ENCODE measurements at places on chromosomes 5 and 9.

- DNase-seq, result no peak
Measured at GRCh38 chr9:127058011-127058644, 64.3 kb downstream of the ANGPTL2 start.

- DNase-seq, result no peak
Measured at GRCh38 chr9:124541824-124542223, 34.6 kb upstream of the NR5A1 start.

DNA sequence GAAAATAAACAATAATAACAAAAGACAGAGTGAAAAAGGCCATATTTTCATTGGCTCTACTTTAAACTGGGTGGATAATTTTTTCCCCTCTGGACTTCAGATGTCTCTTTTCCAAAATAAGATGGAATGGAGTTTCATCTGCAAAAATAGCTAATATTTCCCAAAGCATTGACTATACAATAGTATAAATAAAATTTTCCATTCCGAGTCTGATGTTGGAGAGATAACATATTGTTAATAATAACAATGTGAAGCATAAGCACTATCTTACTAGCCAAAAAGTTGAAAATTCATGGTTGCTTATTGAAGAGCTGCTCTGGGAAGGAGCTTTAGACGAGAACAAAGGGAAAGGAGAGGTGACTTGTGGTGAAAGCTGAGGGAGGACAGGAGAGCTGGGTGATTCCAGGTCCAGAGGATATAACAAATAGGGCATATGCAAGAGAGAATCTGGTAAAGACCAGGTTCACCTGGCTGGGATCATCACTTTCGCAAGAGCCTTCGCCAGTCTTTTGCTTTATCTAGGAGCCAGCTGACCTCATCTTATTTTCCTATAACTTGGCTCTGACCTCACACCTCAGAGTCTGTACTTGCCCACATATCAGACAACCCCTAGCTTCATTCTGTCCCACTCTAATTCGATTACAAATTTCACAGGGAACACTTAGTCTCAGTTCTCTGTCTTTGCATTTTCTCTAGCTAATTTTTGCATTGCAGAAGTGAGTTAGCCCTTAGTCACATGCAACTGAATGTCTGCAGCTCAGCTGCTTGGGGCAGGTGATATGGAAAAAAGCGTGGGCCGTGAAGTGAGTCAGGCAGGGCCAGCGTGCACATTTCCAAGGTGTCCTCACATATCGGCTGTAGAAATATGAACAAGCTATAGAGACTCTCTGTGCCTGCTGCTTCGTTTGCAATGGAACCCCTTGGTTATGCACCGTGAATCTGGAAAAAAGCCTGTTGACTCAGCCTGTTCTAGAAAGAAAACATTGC, 7.6 kb upstream of the ZNF474 start:
- DNase-seq, result peak; percentile 84

DNA sequence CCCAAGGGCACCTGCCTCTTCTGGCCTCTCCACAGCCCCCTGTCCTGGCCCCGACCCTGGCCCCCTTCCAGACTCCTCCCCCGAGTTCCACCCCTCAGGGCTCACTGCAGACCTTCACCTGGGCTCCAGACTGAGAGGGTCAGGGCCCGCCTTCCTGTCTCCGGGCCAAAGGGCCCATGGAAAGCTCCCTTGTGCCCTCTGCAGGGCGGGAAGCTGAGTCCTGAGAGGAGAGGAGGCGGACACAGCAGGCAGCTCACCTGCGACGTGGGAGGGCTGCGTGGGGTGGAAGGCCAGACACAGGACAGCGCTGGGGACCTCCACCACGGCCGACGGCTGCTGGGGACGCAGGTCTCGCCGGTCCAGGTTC, 20.6 kb downstream of the DYNC2I2 start:
- DNase-seq, result no peak

DNA sequence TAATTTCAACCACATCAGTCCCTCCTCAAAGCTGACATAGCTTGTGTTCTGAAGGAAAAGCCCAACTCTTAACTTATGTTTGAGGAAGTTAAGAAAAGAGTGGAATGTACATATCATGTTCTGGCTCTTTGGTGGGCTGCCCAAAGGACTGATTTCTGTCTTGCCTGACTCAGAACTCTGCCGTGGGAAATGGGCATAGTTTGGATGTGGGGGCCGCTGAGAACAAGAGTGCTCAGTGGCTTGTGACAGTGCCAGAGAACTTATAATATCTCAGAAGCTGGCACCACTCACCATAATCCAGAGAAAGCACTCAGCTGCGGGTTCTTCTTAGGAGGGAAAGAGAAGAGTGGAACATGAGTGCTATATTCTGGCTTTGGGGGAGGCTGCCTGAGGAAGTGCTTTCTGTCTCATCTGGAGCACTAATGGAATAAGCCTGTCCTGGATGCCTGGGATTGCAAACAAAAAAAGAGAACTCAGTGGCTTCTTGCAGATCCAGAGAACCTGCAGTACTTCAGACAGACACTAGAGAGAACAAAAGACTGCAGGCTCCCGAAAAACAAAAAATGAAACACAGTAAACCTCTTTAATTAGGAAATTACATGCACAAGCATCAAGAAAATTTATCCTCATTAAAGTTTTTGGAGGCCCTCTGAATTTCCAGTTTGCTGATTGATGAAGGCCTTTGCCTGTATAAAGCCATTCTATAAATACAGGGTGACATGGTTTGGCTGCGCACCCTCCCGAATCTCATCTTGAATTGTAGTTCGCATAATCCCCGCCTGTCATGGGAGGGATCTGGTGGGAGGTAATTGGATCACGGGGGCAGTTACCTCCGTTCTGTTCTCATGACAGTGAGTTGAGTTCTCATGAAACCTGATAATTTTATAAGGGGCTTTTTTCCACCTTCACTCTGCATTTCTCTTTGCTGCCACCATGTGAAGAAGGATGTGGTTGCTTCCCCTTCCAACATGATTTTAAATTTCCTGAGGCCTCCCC, 207.0 kb downstream of the DMAC1 start:
- DNase-seq, result no peak
